GM23338 (cell line): ENCODE measurements at places on chromosomes 16 and 17.
A peak's percentile ranks its signal among the peaks of the same experiment; 100 is the strongest.

DNA sequence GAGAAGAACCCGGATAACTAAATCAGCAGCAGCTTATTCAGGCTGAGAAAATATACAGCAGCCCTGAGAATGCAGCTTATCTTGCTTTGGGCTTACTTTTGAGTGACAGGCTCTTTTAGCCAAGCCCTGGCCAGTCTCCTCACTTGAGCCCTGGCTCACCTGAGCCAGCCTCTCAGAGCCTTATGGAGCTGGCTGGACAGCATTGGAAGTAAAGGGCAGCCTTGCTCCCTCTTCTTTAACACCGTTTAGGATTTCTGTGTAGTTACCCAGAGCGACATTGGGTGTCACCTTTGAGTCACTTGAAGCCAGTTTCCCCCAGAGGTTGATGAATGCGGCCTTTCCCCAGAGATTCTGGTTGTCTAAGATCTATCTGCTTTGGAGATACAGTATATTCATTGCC lies 7.7 kb upstream of the NPIPB2 start:
- DNase-seq: peak; percentile 84

DNA sequence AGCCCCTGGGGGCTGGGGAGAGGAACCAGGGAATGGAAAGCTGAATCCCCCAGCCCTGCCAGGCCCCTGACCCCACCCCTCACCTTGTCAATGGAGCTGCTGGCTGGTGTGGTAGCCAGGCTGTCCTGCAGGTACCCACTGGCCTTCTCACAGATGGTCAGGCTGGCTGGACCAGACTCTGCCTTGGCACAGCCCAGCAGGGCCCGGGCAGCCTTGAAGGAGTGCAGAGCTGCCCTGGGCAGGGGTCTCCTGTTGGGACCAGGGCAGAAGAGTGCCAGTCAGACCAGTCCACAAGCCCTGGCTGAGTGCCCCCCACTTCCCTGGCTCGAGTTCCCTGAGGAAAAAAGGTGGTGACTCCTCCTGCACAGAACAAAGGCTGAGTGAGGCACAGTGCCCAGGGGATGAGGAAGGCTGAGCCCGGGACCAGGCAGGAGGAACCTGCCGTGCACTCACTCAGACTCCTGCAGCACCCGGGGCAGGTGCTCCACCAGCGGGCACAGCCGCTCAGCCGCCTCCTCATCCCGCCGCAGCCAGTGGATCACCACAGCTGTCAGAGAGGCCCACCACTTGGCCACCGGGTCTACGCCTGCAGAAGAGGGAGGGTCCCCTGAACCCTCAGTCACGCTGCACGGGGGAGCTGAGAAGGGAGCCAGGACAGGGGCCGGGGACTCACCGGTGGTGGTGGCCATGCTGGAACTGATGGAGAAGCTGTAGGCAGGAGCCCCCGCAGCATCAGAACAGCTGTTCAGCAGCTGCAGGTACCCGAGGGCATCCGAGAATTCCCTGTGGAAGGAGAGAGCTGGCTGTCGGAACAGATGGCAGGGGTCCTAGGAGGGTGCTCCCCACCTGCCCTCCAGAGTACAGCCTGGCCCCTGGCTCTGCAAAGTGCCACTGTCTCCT lies 22.4 kb downstream of the SREBF1 start:
- DNase-seq: no peak

DNA sequence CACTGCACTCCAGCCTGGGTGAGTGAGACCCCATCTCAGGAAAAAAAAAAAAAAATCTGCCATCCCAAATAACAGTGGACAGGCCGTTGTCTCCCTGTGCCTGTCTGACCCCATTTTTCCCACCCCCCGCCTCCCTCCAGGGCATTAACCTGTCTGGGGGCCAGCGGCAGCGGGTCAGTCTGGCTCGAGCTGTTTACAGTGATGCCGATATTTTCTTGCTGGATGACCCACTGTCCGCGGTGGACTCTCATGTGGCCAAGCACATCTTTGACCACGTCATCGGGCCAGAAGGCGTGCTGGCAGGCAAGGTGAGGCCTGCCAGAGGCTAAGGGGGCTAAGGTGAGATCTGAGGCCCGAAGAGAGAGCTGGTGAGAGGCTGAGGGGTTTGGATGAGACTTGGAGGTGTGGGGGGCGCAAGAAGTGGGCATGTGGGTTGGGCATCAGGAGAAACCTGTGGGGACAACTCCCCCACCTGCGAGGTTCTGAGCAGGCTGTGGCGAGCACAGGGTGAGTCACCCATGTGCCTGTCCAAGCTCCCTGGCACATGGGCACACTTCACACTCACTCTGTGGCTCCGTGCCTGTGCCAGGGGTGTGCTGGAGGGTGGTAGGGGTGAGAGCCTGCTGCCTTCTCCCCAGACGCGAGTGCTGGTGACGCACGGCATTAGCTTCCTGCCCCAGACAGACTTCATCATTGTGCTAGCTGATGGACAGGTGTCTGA lies 34.7 kb downstream of the ANKRD40 start:
- DNase-seq: no peak

DNA sequence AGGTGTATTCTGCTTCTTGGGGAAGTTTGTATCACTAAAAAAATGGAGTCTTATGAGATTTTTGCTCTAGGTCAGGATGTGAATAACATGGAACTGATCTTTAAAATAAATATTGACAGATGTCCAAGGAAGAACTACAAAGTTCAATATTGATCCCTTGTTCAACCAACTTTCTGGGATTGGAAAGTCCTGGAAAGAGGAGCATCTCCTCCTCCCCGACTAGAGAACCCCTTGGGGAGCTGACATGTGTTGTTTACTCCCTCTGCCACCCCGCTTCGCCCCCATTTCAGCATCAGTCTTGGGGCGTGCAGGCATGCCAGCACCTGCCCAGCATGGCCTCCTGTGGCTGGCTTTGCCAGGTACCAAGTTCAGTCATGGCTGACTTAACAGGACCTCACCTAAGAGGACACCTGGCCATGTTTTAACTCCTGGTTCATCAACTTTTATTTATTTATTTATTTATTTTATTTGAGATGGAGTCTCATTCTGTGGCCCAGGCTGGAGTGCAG lies 33.8 kb downstream of the PMFBP1 start:
- no peak for DNase-seq

- peak; percentile 96 for DNase-seq
These were observed 7.3 kb upstream of the RHOT2 start for GRCh38 chr16:660459-661183.

DNA sequence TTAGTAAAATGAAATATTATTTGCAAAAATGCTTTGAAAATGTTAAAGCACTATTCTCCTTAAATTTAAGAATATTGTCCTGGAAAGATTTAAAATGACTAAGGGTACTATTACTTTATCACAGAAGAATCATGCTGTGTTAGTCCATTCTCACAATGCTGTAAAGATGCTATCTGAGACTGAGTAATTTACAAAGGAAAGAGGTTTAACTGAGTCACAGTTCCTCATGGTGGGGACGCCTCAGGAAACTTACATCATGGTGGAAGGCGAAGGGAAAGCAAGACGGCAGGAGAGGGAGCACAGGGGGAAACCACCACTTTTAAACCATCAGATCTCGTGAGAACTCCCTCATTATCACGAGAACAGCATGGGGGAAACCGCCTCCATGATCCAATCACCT lies 245.6 kb downstream of the IRX3 start:
- no peak for DNase-seq

GRCh38 chr16:14329727-14330350 lies 258.7 kb downstream of the MRTFB start:
- DNase-seq: no peak

GRCh38 chr17:28648698-28649097 lies 3.7 kb upstream of the BLTP2 start:
- DNase-seq: no peak

DNA sequence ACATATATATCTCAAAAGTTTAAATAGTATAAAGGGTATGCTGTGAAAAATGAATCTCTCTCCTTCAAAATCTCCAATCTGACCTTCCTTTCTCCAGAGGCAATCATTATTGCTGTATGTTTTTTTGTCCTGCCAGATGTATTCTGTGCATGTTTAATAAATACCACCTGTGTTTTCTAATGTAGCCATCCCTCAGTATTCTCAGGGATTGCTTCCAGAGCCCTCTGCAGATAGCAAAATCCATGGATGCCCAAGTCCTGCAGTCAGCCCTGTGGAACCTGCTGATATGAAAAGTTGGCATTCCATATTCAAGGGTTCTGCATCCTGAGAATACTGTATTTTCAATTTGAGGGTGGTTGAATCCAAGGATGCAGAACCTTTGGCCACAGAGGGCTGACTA lies 42.9 kb downstream of the BPTF start:
- no peak for DNase-seq

DNA sequence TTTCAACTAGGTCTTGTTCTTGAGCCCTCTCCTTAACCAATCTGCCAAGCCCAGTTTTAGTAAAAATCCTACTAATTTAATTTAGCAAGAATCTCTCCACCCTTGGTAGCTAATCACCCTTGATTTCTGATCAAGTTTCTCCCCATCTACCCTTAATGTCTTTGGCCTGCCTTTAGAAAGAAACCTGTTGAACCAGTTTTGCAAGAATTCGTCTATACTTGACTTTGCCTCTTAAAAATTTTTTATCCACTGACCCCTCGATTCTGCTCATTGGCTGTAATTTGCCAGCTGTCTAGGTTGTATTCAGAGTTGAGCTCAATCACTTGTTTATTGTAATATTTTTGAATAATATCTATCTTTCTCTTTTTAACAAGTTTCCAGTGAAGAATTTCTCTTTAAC lies 1138.5 kb downstream of the CDH11 start:
- DNase-seq: peak; percentile 86

DNA sequence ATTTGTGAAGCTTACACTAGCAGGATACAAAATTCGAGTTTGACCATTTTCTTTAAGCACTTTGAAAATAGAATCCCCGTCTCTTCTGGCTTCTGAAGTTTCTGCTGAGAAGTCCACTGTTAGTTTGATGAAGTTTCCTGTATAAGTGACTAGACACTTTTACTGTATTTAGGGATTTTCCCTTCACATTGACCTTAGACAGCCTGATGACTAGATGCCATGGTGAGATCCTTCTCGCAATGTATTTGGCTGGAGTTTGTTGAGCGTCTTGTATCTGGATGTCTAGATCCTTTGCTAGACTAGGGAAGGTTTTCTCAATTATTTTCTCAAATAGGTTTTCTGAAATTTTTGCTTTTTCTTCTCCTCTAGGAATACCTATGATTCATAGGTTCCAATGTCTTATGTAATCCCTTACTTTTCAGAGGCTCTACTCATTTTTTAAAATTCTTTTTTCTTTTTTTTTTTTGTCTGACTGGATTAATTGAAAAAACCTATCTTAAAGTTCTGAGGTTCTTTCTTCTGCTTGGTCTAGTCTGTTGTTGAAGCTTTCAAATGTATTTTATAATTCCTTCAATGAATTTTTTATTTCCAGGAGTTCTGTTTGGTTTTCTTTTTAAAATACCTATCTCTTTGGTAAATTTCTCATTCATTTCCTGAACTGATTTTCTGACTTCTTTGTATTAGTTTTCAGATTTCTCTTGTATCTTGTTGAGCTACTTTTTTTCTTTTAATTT lies 63.7 kb upstream of the ABCC11 start:
- no peak for DNase-seq

DNA sequence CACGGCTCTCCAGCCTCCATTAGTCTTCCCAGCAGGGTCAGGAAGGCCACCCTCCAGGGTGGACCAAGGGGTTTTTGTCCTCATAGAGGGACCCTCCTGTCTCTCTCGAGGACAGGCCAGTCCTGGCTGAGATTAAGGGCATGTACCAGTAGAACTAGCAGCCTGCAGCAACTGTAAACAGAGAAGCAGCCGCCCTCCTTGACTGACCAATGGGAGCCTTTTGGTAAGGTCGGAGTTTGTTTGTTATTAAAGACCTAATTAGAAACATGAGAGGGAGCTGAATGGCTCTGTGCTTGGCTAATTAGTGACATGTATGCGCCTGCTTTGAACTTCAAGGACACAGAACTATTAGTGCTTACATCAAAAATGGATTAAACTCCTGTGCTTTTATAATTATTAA lies 80.0 kb downstream of the CCDC182 start:
- peak; percentile 32 for DNase-seq

GRCh38 chr17:82384051-82384729 lies 12.6 kb downstream of the UTS2R start:
- no peak for DNase-seq

DNA sequence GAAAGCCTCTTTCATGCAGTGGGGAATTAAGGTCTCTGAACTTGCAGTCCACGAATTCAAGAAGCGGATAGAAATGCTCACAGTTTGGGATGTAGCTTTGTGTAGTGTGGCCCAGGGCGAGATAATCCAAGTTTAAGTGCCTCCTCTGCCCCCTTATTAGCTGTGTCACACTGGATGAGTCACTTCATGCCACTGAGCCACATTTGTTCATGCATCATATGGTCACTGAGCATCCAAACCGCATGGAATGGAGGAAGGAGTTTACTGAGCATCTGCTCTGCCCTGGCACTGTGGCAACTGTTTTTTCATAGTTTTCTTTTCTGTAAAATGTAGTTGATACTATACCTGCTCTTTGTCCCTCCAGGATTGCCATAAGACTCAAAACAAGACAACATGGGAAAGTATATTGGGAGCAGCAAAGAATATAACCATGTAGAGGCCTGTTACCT lies 15.1 kb upstream of the DHX8 start:
- no peak for DNase-seq

GRCh38 chr17:50770346-50770745 lies 3.0 kb upstream of the ANKRD40CL start:
- no peak for DNase-seq

- no peak for DNase-seq
These were observed 5.1 kb upstream of the ADCY7 start for GRCh38 chr16:50261160-50261706.

GRCh38 chr16:83802135-83802534 lies 5.6 kb upstream of the HSBP1 start:
- DNase-seq: peak; percentile 80

DNA sequence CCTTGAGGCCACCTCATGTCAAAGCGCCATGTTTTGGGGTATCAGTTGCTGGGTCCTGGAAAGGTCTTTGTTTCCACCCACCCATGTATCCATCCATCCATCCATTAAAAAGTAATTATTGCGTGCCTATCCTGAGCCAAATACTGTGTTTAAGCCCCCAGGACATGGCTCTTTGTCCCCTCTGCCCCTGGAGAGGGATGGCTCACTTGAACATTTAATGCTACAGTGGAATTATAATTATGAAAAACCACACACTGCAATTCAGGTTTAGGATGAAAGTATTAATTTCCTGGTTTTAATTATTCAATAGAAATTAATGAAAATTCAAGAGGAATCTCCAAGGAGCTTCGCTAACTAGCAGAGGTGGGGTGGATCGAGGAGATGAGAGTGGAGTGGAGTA lies 97.8 kb downstream of the MGAT5B start:
- no peak for DNase-seq
